IPS-NIHi11 (cell line): ENCODE measurements at places on chromosomes 1 and 21.

DNA sequence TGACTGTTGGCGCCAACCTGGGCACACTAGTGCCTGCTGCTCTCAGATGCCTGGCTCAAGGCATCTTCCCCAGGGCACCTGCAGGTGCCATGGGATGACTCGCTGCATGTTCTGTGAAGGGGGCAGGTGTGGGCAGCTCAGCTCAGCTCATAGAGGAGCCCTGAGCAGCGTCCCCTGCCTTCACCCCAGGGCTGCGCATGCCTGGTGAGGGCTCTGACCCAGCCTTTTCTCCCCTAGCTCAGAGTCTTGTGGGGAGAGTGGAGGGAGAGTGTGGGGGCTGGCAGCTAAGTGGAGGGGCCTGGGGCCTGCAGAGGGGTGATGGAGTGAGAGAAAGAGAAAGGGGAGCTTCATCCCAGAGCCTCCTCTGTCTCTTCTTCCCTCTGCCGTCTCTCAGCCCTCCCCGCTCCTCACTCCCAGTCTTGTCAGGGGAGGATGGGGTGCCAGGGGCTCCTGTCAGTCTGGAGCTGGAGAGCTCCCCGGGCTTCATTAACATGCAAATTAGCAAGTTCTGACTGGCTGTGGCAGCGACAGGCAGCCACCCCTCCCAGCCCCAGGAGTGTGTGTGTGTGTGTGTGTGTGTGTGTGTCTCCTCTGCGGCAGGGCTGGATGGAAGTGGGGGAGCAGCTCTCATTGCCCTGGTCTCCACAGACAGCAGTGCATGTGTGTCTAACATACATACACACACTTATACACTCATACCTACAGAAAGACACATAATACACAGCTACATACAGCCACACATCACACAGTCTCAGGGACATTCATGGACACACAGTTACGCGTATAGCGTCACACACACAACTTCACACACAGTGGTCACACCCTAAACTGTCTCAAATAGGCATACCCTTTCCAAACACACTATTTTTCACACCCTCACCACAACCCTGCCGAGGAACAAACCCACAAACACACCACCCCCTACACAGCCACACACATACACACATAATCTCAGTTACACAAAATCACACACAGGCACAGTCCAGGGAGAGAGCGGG, 34.0 kb downstream of the FOXO6 start:
- DNase-seq = peak; percentile 90

DNA sequence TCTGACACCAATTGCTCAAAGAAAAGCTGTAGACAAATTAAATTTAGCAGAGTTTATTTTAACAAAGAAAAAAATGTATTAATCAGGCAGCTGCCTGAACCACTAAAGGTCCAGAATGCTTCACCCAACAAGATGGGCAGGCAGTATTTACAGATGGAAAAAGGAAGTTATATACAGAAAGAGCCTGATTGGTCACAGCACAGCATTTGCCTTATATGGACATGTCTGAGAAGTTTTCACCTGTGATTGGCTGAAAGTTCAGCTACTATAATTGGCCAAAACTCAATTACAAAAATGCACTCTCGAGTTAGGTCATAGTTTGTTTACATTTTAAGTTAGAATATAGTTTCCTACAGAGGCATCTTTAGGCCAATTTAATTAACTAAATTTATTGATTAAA, 15.1 kb upstream of the FMO1 start:
- no peak for DNase-seq

DNA sequence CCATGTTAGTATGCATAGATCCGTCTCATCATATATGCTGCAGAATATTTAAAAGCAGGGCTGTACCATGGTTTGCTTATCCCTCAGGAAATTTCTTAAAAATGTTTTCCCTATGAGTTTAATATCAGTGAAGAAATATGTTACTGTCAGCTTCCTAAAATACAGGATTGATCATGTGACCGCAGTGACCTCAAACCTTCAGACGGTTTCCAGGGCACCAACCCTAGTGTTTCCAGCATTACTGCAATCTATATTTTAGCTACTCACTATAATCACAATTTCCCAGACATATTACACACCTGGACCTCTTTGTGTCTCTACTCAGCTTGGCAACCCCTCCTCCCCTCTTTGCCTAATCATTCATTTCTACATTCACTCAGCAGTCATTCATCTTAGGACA, 7.7 kb upstream of the SDHB start:
- DNase-seq = no peak

GRCh38 chr21:33847588-33848248, 67.9 kb downstream of the ATP5PO start:
- DNase-seq = no peak

DNA sequence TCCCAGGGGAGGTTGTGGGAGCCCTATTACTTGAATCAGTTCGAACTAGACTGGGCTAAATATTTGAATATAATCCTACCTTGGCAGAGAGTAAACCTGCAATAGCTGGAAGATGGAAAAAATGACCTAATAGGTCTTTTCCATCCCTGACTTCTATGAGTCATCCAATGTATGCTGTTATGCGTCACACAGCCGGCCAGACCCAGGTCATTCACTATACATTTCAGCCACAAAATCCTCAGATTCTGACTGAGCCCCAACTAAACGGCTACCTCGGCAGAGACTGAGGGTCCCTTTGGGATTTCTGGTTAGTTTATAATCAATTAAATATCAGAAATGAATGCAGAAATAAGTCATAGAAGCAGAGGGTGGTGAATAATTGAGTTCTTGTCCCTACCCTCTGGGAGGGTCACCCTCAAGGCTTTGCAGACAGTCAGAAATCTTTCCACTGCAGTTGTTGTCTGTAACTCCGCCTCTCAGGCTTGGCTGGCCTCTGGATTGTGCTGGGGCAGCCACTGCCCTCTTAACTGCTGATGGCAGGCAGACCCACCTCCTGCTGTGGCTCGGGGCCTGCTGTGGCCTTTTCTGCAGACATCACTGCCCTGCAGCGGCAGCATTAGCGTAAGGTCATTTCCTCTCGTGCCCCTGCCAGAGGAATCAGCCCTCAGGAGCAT, 240.5 kb downstream of the TGFB2 start:
- peak; percentile 86 for DNase-seq

GRCh38 chr1:115642168-115643072, 650 bp downstream of the VANGL1 start:
- DNase-seq = peak; percentile 70
